Tibial nerve (tissue), 4 donors: ENCODE measurements at places on chromosomes 4 and X. TPM values are rescaled to one million over a fixed set of nuclear protein-coding genes. Genes with fewer than 3 reads are reported as not detected.

DNA sequence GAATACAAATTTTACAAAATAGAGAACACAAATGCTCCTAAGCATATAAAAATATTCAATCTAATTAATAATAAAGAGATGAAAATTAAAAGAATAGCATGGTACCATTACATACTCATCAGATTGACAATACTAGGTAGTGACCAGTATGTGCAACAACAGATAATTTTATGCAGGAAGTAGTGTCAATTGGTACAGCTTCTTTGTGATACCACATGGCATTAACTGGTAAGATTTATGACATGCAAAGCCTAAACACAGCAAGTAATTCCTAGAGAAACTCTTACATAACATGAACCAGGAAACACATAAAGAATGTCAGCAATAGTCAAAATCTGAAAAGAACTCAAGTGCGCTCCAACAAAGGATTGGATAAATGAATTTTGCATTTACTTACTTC, 26.3 kb downstream of the CXCL2 start:
- H3K27me3 ChIP-seq: no peaks in the 10 kb centered on the region
- H3K4me3 ChIP-seq: no peak overlapping the region
- no peaks in the 10 kb centered on the region for H3K36me3 ChIP-seq
- H3K27ac ChIP-seq: no peak overlapping the region
- no peaks in the 10 kb centered on the region for H3K4me1 ChIP-seq
- no peak for DNase-seq

The ARHGAP6 gene
- total RNA-seq: 16.0 TPM

DNA sequence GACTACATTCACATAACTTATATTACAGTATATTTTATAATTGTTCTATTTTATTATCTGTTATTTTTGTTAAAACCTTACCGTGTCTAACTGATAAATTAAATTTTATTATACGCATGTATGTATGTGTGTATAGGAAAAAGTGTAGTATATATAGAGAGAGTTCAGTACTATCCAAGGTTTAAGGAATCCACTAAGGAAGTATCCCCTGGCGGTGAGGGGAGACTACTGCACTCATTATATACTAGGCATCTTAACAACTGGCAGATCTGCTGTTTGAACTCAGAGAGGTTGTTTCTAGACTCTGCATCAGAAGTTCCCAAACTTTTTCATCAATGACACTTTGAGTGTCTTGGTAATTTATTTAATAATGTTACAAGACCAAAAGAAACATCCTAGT, 70.9 kb downstream of the NDST4 start:
- H3K27me3 ChIP-seq: no peaks in the 10 kb centered on the region
- no peaks in the 10 kb centered on the region for H3K36me3 ChIP-seq
- no peak overlapping the region for H3K27ac ChIP-seq
- no peaks in the 10 kb centered on the region for H3K4me1 ChIP-seq
- DNase-seq: no peak
- H3K4me3 ChIP-seq: no peak overlapping the region

DNA sequence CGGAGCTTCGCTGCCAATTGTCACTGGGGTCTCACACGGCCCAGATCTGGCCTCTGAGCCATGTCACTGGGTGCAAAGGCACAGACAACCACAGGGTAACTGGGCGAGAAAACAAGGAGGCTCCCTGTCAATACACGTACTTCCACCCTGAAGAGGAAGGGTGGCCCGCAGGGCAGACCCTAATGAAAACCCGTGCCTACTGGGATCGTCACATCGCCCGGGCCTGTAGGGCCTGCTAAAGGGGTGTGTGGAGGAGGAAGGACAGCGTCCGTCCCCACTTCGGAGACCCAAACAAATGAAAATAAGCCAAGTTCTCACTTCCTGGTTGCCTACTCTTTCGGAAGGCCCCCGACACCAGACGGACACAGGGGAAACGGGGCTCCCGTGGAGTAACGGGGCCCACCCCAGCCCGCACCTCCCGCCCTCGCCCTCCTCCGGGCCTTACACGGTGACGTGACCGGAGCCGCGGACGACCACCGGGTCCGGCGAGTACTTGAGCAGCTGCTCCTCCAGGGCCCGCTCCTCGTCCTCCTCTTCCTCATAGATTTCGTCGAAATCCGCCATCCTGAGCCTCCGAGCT, 578 bp downstream of the CHIC2 start:
- peaks cover 36% of the 10 kb centered on the region for H3K4me1 ChIP-seq
- DNase-seq: peak; percentile 30
- no peaks in the 10 kb centered on the region for H3K27me3 ChIP-seq
- H3K4me3 ChIP-seq: peak overlapping the region; percentile 95
- no peaks in the 10 kb centered on the region for H3K36me3 ChIP-seq
- peak overlapping the region; percentile 98 for H3K27ac ChIP-seq

GRCh38 chr4:18291256-18291655, 269.7 kb upstream of the LCORL start:
- H3K4me3 ChIP-seq: no peak overlapping the region
- no peak overlapping the region for H3K27ac ChIP-seq
- H3K27me3 ChIP-seq: no peaks in the 10 kb centered on the region
- DNase-seq: no peak
- no peaks in the 10 kb centered on the region for H3K4me1 ChIP-seq

GRCh38 chr4:161856711-161857326, 307.0 kb downstream of the FSTL5 start:
- no peak for DNase-seq
- H3K27ac ChIP-seq: no peak overlapping the region
- H3K27me3 ChIP-seq: no peaks in the 10 kb centered on the region
- no peak overlapping the region for H3K4me3 ChIP-seq

DNA sequence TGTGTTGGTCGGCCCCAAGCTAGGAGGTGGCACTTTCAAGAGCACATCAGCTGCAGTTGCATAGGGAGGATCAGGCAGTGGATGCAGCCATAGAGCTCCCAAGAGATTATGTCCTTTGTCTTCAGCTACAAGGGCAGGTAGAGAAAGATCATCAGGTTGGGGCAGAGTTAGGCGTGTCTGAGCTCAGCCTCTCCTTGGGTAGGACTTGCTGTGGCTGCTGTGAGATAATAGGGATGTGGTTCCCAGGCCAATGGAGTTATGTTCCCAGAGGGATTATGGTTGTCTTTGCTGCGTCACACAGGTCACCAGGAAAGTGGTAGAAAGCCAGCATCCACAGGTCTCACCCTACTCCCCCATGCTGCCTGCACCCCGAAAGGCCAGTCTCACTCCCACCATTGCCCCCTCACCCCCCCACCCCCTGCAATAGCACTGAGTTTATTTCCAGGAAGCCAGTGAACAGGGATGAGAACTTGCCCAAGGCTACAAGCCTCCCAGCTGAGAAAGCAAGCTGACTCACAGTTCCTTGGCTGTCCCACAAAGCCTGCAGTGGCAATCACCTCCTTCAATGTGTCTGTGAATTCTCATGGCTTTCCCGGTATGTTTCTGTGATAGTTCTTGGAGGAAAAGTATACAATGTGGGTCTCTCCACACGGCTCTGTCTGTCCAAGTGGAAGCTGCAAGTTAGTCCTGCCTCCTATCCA, 148.4 kb downstream of the STPG2 start:
- no peak overlapping the region for H3K27ac ChIP-seq
- H3K4me3 ChIP-seq: no peak overlapping the region
- H3K36me3 ChIP-seq: no peaks in the 10 kb centered on the region
- DNase-seq: no peak
- no peaks in the 10 kb centered on the region for H3K4me1 ChIP-seq

The KLHL4 gene
- total RNA-seq: under 0.01 TPM

DNA sequence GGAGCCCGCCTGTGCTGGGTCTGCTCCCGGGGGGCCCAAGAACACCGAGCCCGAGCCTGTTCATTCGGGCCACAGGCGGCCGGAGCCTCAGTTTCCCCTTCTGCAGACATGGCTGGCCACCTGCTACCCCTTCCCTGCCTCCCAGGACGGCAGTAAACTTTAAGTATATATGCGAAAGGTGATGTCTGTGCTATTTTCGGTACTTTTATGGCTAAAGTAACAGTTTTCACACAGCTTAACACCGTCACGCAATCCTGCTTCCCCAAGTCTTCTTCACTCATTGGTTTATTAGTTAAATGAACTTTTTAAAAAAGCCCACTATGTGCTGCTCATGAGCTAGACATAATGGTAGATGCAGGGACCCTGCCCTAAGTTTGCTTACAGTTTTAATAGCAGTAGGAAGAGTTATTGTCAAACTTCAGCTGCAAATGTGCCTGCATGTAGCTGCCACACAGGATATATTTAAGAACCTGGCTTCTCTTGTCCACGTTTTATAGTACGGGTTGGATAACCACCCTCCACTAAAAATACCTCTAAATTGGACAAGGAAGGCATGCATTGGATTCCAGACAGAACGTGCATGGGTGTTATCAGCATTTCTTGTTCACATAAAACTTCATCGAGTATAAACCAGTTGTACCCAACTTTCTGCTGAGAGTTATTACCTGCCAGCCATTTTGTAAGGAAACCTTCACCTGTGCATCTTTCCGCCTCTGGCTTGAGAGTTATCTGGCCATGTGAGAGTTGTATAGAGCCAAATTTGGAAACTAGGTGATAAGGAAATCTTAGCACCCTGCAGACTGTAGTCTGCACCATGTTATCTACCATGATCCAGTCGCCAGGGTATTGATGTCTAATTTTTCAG, 741 bp downstream of the ANAPC4 start:
- H3K36me3 ChIP-seq: no peaks in the 10 kb centered on the region
- H3K4me3 ChIP-seq: peak overlapping the region; percentile 95
- peak overlapping the region; percentile 90 for H3K27ac ChIP-seq
- H3K4me1 ChIP-seq: no peaks in the 10 kb centered on the region
- no peaks in the 10 kb centered on the region for H3K27me3 ChIP-seq

- no peak overlapping the region for H3K27ac ChIP-seq
- no peaks in the 10 kb centered on the region for H3K36me3 ChIP-seq
- DNase-seq: no peak
- H3K27me3 ChIP-seq: no peaks in the 10 kb centered on the region
- peaks cover 34% of the 10 kb centered on the region for H3K4me1 ChIP-seq
Measured at GRCh38 chr4:85968945-85969819, 390.7 kb downstream of the MAPK10 start.

DNA sequence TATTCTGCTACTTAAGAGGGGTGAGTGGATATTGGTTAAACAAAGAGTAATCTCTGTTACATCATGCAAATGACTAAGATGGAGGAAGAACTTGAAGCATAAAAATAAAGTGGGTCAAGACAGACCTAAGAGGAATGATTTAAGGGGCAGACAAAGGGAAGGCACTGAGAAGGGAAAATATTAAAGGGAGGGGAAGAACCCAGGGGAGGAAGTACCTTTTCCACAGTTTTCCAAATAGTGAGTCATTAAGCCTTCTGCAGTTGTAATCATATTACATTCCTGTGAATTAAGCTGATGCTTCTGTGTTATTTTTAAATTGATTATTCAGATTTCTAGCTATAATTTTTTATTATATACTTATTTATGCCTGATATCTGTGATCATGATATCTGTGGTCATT, 253.3 kb downstream of the CENPC start:
- no peaks in the 10 kb centered on the region for H3K27me3 ChIP-seq
- no peaks in the 10 kb centered on the region for H3K36me3 ChIP-seq
- DNase-seq: no peak
- no peak overlapping the region for H3K4me3 ChIP-seq
- no peaks in the 10 kb centered on the region for H3K4me1 ChIP-seq

The NR3C2 gene
- total RNA-seq: 24.1 TPM

The NUP54 gene
- 29.7 TPM for total RNA-seq

- no peak for DNase-seq
- H3K27me3 ChIP-seq: no peaks in the 10 kb centered on the region
- no peaks in the 10 kb centered on the region for H3K36me3 ChIP-seq
- no peak overlapping the region for H3K4me3 ChIP-seq
- H3K4me1 ChIP-seq: no peaks in the 10 kb centered on the region
Measured at GRCh38 chr4:188892837-188893236, 753.6 kb downstream of the TRIML1 start.

DNA sequence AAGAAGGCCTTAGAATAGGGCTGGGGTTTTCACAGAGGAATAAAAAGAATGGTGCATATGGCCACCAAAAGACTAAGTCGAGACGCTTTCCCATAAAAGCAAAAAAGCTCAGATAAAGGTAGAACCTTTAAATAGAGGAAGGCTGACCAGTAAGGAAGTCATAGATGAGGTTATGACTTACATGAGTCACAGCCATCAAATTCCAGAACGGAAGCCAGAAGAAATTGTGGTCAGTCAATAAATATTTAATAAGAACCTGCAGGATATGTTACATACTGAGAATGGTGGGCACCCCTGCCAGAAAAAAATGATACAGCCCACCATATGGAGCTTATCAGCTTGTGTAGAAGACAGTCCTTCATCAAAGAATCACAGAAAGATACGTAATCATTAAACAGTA, 120.1 kb downstream of the MANBA start:
- no peak overlapping the region for H3K27ac ChIP-seq
- peaks cover 18% of the 10 kb centered on the region for H3K4me1 ChIP-seq
- no peaks in the 10 kb centered on the region for H3K27me3 ChIP-seq
- H3K36me3 ChIP-seq: no peaks in the 10 kb centered on the region

DNA sequence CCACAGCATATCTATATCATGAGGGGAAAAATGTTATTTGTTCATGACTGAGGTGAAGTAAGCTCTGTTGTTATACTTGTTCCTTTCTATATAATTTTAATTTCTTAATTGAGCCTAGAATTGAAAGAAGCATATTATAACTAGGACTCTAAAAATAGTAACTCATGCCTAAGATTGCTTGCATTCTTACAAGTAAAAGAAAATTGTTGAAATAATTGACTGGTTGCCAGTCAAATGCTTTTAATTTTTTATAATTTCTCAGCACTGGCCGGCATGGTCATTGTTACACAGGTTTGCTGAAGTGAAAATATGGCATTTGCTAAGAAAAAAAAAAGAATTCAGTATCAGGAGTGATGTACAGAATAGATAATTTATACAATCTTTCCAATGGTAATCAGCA, 104.8 kb downstream of the GASK1B start:
- no peaks in the 10 kb centered on the region for H3K36me3 ChIP-seq
- no peak for DNase-seq
- H3K4me1 ChIP-seq: no peaks in the 10 kb centered on the region
- no peak overlapping the region for H3K27ac ChIP-seq
- no peak overlapping the region for H3K4me3 ChIP-seq
- H3K27me3 ChIP-seq: no peaks in the 10 kb centered on the region

The TRIM75 gene
- not detected for total RNA-seq

GRCh38 chr4:79847411-79847810, 225.6 kb downstream of the ANTXR2 start:
- no peak overlapping the region for H3K4me3 ChIP-seq
- no peaks in the 10 kb centered on the region for H3K27me3 ChIP-seq
- DNase-seq: no peak
- no peaks in the 10 kb centered on the region for H3K4me1 ChIP-seq
- no peaks in the 10 kb centered on the region for H3K36me3 ChIP-seq
- no peak overlapping the region for H3K27ac ChIP-seq

The PWWP3B gene
- total RNA-seq: 16.0 TPM

DNA sequence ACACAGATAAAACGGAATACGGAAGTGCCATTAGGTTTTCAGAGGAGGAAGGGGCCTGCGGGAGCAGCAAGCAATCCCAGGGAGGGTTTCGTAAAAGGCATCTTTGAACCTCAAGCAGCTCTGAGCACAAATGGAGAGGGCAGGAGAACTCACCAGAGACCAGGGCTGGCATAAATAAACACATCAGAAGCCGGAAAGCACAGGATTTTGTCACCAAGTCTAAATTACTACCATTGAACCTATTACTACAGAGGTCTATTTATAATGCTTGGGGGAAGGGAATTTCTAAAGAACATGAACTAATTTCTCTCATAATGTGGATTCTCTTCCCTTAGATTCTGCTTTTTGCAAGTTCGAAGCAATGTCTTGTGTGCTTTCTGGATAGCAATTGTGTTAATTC, 39.6 kb upstream of the MBTPS2 start:
- H3K4me3 ChIP-seq: no peak overlapping the region
- no peaks in the 10 kb centered on the region for H3K27me3 ChIP-seq
- H3K27ac ChIP-seq: no peak overlapping the region
- H3K4me1 ChIP-seq: no peaks in the 10 kb centered on the region
- no peaks in the 10 kb centered on the region for H3K36me3 ChIP-seq
